ENCODE measurements at places on chromosomes 1 and 21. TPM values are rescaled to one million over a fixed set of nuclear protein-coding genes. Genes with fewer than 3 reads are reported as not detected.

SH2D2A gene
- polyA plus RNA-seq: 3.0 TPM

PRELP gene
- polyA plus RNA-seq: 5.7 TPM

MPL gene
- polyA plus RNA-seq: 0.08 TPM

ECM1 gene
- 10.8 TPM for polyA plus RNA-seq

ACTL8 gene
- not detected for polyA plus RNA-seq

ACTN2 gene
- polyA plus RNA-seq: 1.9 TPM

ABCA4 gene
- 0.15 TPM for polyA plus RNA-seq

CPLANE2 gene
- polyA plus RNA-seq: 3.3 TPM

ROR1 gene
- 2.8 TPM for polyA plus RNA-seq

DYNLT4 gene
- polyA plus RNA-seq: 0.74 TPM

RNF186 gene
- 0.45 TPM for polyA plus RNA-seq

KIAA1614 gene
- polyA plus RNA-seq: 0.79 TPM

RHD gene
- polyA plus RNA-seq: not detected

NHLH1 gene
- not detected for polyA plus RNA-seq

APP gene
- polyA plus RNA-seq: 101 TPM

GPR25 gene
- polyA plus RNA-seq: 0.27 TPM

HFM1 gene
- 0.23 TPM for polyA plus RNA-seq

PLA2G5 gene
- polyA plus RNA-seq: 0.52 TPM

ACTA1 gene
- polyA plus RNA-seq: 4.9 TPM

RNPC3 gene
- polyA plus RNA-seq: 7.5 TPM

GBP3 gene
- 12.9 TPM for polyA plus RNA-seq

COA7 gene
- 6.8 TPM for polyA plus RNA-seq

LPAR3 gene
- 0.11 TPM for polyA plus RNA-seq

RNF11 gene
- polyA plus RNA-seq: 81.6 TPM

GPR3 gene
- 0.43 TPM for polyA plus RNA-seq

FAM177B gene
- polyA plus RNA-seq: 0.10 TPM

LCE2C gene
- not detected for polyA plus RNA-seq

PLXNA2 gene
- polyA plus RNA-seq: 48.7 TPM

F3 gene
- 95.5 TPM for polyA plus RNA-seq

HTR6 gene
- not detected for polyA plus RNA-seq
